ENCODE measurements at places on chromosomes 6 and 20.
A peak's percentile ranks its signal among the peaks of the same experiment; 100 is the strongest.

DNA sequence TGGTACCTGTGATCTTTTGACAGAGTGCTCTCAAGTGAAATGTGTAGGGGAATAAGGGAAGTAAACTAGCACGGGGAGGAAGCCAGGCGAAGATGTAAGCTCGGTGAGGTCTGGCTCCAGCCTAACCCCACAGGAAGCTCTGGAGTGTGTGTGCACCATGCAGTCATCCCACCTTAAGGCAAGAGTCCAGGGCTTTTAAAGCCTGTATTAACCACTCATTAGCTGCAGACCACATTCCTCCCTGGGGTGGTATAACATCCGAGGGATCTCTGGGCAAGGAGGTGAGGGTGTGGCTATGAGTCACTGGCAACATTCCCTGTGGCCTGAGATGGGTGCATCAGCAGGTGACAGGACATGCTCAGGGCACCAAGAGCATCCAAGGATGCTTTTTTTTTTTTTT, 12.5 kb upstream of the RANBP9 start:
- no peak for DNase-seq

DNA sequence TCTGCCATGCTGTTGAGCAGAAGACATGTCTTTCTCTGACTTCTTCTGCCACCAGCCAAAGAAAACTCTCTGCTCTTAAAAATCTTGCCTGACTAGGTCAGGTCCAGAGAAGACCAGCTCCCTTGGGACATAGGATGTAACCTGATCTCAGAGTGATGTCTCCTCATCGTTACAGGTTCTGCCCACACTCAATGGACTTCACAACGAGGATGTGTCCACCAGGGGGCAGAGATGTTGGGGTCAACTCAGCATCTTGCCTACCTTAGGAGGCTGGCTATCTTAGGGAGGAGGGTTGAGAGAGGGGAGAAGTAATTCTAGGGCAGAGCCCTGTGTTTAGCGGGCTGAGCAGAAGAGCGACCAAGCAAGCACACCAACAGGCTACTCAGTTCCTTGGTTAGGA, 207.6 kb upstream of the CDH4 start:
- DNase-seq, result no peak

GRCh38 chr20:3680701-3681351, 984 bp downstream of the ADAM33 start:
- DNase-seq, result no peak

- no peak for DNase-seq
These were observed 115.9 kb downstream of the PAX1 start for GRCh38 chr20:21821358-21821757.

DNA sequence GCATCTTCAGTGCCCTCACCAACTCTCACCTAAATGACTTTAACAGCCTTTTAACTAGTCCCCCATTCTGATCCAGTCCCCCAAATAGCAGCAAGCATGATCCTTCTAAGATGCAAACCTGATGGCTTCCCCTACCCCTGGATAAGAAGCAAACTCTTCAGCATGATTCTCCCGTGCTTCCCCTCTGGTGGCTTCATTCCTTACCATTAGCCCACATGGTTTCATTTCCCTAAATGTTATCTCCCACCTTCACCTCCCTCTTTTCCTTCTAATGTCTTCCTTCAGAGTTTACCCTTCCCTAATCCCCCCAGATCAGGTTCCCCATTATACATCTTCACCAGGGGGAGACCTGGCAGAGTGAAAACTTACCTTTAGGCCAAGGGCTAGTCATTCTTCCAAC, 4.0 kb upstream of the RAB5IF start:
- no peak for DNase-seq

GRCh38 chr6:3919130-3919628, 70.0 kb downstream of the FAM50B start:
- no peak for DNase-seq

DNA sequence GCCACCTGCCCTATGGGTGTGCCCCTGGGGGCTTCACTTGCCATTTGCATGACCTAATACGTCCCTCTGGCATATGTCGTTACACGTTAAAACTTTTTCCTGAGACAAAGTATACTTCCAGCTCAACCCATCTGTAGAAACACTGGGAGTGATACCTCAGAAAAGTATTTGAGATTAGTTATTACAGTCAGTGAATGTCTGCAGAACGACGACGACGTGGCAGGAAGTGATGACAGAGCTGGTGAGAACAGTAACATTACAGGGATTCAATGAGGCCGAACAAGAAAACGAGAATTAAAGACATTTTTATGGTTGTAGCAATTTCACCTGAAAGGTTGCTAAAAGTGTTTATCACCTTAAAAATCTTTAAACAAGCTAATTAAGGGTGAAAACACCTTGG, 40.2 kb downstream of the SASH1 start:
- DNase-seq, result no peak

GRCh38 chr6:80939898-80940297, 812.6 kb downstream of the TENT5A start:
- no peak for DNase-seq

GRCh38 chr6:28488916-28489365, 26.7 kb downstream of the GPX6 start:
- no peak for DNase-seq

GRCh38 chr6:48222241-48222640, 111.2 kb upstream of the PTCHD4 start:
- DNase-seq, result peak; percentile 3

DNA sequence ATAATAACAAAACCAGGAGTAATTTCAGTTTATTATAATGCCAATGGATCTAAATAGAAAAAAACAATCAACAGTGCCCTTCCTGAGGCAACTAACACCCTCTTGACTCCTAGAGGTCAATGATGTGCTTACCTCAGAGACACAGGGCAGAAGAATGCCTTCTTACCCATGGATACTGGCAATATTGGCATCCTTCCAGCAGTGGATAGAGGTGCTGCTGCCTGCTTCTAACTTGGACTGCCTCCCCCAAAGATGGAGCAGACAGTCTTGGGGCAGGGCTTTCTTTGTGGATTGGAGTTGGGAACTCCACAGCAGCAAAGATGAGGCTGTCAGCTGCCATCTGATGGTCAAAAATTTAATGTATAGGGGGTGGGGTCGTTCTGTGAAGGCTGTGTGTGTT, 78.7 kb downstream of the AK9 start:
- DNase-seq, result peak; percentile 15

GRCh38 chr6:137076277-137077068, 31.7 kb upstream of the IL20RA start:
- peak; percentile 80 for DNase-seq

GRCh38 chr20:19849341-19850197, 91.5 kb downstream of the RIN2 start:
- DNase-seq, result no peak

GRCh38 chr6:104159045-104159618, 700.6 kb downstream of the HACE1 start:
- DNase-seq, result no peak

GRCh38 chr6:84539122-84539856, 225.1 kb downstream of the TBX18 start:
- DNase-seq, result no peak

DNA sequence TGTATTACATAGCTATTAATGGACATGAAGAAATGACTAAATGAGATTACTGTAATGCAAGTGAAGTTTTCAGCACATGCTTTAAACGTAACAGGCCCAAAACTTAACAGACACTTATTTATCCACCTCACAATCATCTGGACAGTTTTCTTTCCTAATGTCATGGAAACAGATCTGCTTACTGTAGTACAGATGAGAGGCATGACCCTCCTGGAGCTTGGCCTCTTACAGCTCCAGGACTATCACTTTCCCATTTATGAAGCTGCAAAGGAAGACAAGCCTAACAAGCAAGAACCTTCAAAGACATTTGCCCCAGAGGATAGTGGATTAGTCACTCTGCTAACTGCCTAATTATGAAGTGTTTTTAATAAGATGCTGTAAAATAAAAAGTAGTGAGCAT, 419.3 kb downstream of the PHF3 start:
- DNase-seq, result no peak

DNA sequence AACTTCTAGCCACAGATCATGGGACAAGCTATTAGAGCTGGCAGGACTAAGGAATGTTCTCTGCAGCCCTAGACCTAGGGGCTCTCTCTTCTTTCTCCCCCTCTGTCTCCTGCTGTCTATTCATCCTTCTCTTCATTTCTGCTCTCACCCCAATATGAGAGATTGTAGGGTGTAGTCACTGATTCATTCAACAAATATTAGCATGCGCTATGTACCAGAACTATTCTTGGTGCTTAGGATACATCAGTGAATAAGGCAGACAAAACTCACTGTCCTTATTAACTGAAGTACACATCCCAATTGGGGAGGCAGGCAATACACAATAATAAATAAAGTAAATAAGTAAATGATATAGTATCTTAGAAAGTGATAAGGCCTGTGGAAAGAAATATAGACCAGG, 14.7 kb upstream of the SIRPB2 start:
- DNase-seq, result no peak

DNA sequence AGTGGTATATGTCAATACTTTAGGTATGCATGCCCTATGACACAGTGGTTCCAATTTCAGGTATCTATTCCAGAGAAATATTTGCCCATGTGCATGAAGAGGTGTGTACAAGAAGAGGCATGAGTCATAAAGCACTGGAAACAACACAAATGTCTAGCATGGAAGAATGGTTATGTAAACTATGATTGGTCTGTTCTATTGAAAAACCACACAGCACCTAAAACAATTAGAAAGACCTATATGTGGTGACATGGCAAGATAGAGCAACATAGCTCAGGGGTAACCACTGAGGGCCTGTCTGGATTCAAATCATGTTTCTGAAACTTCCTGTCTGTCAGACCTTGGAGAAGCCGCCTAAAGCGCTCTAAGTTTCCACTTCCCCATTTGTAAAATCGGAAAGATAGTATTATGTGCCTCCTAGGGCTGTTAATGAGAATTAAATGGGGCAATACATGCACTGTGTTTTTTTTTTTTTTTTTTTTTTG, 76.0 kb upstream of the SHLD1 start:
- DNase-seq, result peak; percentile 47

GRCh38 chr20:19813846-19814640, 56.0 kb downstream of the RIN2 start:
- DNase-seq, result no peak

- DNase-seq, result no peak
These were observed 6.0 kb upstream of the ZDHHC14 start for GRCh38 chr6:157374889-157375443.

GRCh38 chr6:160030103-160030502, 61.2 kb downstream of the IGF2R start:
- DNase-seq, result peak; percentile 83

GRCh38 chr6:108741331-108741989, 106.8 kb upstream of the ARMC2 start:
- no peak for DNase-seq

- no peak for DNase-seq
These were observed 76.6 kb upstream of the TOX2 start for GRCh38 chr20:43837856-43838702.

- no peak for DNase-seq
These were observed 187.8 kb upstream of the PHACTR1 start for GRCh38 chr6:12528581-12529363.

Measured in SHP77 (cell line).